HL-60 (cell line): ENCODE measurements at places on chromosomes 2 and 18.

DNA sequence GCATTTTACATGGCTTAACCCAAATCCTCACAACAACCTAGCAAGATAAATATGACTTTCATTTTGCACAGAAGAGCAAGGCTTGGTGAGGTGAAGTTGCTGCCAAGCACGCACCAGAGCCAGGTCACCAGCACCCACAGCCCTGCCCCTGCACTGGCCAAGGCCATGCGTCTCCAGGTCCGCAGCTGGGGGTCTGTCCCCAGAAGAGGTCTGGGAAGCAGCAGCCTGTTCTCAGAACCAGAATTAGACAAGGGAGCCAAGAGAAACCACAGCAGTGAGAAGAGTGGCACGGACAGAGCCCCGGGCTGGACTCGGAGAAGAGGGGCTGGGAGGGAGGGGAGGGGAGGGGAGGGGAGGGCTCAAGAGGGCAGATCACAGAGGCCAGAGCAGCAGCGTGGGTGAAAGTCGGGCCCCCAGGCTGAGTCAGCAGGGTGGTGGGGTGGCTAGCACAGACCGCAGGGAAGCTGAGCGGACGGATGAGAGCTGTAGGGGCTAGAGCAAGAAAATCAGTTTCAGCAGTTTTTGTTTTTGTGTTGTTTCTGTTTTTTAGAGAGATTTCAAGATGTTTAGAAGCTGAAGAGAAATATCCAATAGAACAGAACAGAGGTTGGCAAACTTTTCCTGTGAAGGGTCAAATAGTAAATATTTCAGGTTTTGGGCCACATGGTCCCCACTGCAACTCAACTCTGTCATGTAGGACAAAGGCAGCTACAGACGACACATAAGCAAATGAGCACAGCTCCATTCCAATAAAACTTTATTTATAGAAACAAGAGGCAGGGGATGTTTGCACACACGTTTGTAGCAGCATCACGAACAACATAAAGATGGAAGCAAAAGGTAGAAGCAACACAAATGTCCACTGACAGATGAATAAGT is 7.4 kb upstream of the MTERF4 start:
- no peak for DNase-seq

DNA sequence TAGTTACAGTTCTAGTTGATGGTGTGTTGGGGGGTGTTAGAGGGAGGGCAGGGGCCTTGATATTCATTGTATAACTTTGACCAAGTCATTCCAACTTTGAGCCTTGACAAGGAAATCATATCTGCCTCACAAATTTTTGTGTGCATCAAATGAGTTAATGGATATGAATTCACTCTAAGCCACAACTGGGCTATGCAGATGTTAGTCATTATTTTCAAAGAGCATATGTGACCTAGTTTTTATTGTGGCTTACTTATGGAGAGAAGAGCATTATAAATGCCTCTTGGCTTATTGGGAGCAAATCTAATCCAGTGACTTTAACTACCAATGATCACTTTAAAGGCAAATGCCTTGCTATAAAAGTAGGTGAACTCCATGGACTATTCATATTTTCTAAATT is 250.2 kb downstream of the LPIN1 start:
- no peak for DNase-seq

DNA sequence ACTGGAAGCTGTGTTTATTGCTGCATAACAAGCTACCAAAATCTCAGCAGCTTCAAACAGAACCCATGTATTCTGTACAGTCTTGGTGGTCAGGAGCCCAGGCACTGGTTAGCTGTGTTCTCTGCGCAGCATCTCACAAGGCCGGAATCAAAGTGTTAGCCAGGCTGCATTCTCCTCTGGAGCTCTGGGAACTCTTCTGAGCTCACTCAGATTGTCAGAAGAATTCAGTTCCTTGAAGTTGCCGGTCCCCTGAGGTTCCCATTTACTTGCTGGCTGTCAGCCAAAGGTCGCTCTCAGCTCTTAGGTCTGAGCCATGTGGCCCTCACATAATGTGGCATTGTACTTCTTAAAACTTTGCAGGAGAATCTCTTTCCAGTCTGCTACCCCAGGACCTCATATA is 123.6 kb upstream of the SMIM21 start:
- DNase-seq: peak; percentile 38

DNA sequence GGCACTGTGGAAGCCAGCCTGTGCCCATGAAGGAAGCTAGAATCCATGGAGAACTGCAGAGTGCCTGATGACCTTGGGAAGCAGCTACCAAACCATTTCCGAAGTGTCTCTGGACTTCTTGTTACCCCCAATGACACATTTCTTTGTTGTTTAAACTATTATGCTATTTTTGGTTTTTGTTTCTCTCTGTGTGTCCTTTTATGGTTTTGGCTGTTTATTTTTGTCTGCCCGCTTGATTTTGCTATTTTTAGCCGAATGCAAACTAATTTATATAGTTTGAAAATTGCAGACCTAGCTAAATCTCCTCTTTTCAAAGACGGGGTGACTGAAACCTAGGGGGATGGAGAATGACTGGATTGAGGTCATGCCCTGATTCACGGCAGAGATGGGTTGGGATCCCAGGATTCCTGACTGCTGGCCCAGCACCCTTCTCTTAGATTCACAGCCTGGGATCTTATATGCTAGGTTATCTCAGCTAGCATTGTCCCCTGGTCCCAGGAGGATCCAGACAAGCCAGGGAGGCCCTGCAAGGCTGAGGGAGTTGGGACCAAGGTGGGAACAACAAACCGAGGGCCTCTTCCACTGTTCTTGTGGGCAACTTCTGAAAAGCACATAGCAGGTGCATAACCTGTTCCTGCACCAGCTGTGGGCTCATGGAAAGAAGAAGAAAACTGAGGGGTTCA is 116.3 kb upstream of the HAAO start:
- no peak for DNase-seq

DNA sequence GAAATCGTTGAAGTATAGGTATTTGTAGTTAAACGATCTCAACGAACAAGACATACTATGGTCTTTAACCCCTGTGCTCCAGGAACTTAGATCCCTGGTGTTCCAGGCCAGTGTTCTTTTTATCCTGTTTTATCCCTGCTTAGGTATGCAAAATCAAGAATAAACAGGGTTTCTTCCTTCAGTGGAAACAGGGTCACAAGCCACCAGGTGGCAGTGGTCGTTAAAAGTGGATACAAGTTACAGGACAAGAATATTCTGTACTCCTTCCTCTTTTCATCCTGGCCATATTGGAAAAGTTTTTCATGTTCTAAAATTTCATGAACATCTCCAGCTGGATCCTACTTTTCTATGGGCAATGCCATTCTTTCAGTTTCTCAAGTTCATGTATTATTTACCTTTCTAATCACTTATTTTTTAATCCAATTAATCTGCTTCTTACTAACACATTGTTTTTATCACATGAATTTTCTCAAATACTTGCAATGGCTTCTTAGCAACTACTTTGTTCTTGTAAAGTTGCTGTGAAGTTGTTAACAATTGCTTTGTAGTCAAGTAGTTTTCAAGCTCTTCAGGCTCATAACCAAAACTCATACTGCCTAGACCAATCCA is 16.4 kb upstream of the HNMT start:
- no peak for DNase-seq

GRCh38 chr18:67692811-67693210 is 176.3 kb upstream of the DSEL start:
- DNase-seq: no peak

- no peak for DNase-seq
Measured at GRCh38 chr18:26893996-26894395, 28.5 kb upstream of the AQP4 start.

- no peak for DNase-seq
Measured at GRCh38 chr2:86543335-86543734, 19.9 kb downstream of the CHMP3 start.

- no peak for DNase-seq
Measured at GRCh38 chr2:174753038-174753633, 11.1 kb downstream of the CHRNA1 start.

- peak; percentile 79 for DNase-seq
Measured at GRCh38 chr18:63439334-63439733, 17.1 kb upstream of the VPS4B start.

DNA sequence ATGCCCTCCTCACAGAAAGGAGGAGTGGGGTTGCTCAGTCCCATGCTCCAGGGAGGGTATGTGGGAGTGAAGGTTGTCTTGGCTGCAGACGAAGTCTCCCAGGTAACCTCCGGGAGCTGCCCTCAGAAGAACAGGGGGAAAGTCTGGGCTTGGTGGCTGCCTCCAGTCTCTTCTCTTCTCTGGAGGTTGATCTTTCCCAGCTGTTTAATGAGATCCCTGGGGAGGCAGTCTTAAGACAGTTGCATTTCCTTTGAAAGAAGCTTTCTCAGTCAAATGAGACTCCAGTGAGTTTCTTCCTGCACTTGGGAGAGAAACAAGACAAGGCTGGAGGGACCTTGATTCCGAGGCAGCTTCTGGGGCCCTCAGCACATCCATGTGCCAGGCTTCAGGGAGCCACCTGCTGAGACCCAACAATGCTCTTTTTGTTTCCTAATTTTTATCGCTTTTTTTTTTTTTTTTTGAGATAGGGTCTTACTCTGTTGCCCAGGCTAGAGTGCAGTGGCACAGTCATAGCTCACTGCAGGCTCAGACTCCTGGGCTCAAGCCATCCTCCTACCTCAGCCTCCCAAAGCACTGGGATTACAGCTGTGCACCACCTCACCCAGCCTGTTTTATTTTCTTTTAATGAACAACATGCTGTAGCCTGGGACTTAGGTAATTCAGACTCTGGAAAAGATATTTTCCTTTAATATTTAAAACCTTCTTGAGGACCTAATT is 71.7 kb upstream of the TPO start:
- no peak for DNase-seq

- no peak for DNase-seq
Measured at GRCh38 chr18:76130845-76131244, 364.2 kb downstream of the ZNF516 start.

DNA sequence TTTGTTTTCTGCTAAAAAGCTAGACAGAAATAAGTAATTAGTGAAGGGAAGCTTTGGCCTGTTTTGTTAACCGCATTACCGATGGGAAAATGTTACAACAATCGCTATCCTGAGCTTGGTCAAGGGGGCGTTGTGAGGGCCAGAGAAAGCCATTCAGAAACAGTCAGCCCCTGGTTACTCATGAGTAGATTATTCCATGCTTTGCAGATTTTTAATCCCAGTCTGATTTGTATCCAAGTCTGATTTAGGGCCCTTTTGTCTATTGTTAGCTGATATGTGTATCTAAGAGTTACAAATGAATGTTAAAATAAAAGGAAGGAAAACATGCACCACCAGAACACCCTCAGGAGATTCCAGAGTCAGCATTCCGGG is 99.1 kb downstream of the PRPF40A start:
- no peak for DNase-seq

- DNase-seq: no peak
Measured at GRCh38 chr2:174014011-174014698, 49.0 kb upstream of the SP3 start.

GRCh38 chr18:10131460-10132395 is 217.9 kb downstream of the VAPA start:
- DNase-seq: no peak

GRCh38 chr2:176482107-176482506 is 212.9 kb downstream of the MTX2 start:
- DNase-seq: no peak

- no peak for DNase-seq
Measured at GRCh38 chr18:54859667-54860421, 31.6 kb downstream of the RAB27B start.

DNA sequence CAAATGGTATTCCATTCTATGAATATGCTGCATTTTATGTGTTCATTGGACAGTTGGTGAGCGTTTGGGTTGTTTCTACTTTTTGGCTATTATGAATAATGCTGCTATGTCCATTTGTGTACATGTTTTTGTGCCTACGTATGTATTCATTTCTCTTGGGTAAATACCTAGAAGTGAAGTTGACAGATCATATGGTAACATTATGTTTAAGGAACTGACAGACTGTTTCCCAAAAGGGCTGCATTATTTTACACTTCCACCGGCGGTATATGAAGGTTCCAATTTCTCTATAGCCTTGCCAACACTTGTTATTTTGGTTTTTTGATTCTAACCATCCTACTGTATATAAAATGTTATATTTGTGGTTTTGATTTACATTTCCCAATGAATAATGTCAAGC is 703.9 kb upstream of the CDH2 start:
- DNase-seq: no peak

DNA sequence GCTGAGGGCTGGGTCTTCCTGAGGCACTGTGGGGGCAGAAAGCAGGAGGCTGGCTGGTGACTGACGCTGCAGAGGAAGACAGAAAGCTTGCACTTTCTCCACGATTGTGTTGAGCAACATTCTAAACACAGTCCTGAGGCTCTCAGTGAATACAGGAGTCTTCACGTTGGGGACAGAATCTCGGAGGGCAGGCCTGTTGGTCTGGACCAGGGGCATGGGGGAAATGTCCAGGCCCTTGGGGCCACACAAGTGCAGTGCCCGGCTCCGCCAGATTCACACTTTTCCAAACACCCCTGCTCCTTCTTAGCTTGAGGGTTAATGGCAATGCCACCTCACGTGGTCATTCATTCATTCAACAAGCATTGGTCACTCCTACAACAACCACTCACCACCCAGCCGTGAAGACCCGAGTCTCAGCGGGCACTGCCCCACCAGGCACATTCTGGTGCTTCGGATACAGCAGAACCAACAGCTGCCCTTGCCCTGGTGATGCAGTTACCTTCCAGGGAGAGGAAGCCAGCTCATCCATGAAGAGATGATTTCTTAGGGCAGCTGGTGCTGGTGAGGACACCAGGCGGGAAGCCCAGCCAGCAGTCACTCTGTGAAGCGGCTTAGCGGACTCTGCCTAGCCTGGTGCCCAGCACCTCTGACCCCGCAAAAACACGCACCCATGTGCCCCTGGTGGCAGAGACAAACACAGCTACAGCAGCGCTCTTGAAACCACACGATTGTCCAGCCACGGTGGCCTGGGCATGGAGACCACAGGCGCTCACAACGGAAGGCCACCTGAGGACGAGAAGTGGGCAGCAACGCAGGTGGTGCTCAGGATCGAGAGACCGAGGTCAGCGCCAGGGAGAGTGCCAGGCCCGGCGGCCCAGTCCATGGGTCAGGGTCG is 10.9 kb upstream of the GPC1 start:
- no peak for DNase-seq

GRCh38 chr2:118124288-118124891 is 36.1 kb downstream of the INSIG2 start:
- no peak for DNase-seq

DNA sequence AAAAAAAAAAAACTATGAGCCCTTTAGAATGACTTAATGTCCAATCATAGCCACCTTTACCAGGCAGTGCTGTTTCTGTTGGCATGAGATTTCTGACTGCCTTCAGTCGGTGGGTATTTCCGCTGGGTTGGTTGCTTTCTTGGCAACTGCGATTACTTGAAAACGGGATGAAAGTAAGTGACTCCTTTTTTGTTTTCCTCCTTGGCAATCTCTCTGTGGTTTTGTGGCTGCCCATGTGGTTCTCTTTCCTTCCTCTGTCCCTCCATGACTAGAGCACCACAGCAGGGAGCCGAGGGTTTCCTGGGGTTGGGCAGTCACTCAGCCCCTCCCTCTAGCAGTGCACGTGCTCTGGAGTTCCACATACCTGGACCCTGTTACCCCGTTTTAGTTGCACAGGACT is 112.1 kb downstream of the KLHL29 start:
- DNase-seq: peak; percentile 87
